AG08395 (cell line): ENCODE measurements at places on chromosomes 5 and 9.

DNA sequence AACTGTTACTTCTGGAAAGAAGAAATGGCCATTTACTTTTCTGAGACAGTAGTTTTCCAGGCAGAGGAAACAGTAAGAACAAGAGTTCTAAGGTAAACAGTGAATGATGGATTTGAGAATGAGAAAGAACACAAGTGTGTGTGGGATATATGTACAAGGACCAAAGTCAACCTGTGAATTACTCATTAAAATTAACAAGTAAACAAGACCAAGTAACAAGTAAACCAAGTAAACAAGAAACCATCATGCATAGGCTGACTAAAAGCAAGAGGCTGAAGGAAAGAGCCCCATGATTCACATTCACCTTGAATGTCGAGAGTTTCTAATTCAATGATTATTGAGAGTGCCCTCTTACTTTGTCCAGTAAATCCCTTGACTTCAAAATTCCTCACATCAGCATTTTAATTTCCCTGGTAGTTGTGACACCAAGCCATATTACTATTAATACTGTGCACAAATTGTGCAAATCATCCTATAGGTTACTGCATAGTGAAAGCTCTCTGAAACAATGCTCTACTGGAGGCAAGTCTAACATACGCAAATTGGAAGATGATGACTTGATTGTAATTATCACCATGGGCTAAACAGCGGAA lies 9.8 kb upstream of the MARCOL start:
- DNase-seq, result no peak

GRCh38 chr9:124239249-124240073 lies 18.3 kb upstream of the NEK6 start:
- no peak for DNase-seq

GRCh38 chr9:80899208-80899607 lies 790.1 kb downstream of the TLE1 start:
- DNase-seq, result peak; percentile 6

GRCh38 chr5:29984156-29984540 lies 1209.3 kb upstream of the CDH6 start:
- DNase-seq, result no peak

- DNase-seq, result peak; percentile 91
Observed at GRCh38 chr5:135493406-135494180, 41.4 kb upstream of the TIFAB start.

- DNase-seq, result peak; percentile 68
Observed at GRCh38 chr5:74630453-74631066, 10.0 kb downstream of the ENC1 start.

DNA sequence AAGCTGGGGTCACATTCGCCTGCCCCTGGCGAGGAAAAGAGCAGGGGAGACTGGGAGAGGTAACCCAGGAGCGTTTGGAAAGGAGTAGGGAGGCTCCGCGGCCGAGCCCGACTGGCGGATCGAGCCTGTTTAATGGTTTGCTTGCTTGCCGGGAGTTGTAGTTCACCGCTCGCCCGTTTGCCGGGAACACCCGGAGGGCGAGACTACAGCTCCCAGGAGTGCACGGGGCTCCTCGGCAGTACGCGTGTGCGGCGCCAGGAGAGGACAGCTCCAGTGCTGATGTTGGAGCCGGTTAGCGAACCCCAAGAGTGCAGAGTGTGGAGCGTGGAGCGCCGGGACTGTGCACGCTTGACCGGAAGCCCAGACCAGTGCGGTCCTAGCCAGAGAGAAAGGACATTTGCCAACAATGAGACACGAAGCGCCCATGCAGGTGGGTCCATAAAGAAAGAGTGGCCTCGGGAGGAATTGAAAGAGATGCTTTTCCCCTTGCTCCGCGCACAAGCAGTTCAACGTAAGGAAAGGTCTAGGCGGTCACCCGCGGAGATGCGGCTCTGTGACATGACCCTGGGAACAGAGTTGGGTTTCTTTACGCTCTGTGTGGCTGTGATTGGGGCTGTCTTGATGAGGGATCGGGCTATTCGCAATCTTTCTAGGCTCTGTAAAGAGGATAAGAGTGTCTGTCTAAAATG lies at the start of gene RAB3C:
TSS of gene RAB3C (plus strand) at position 273 of the 689 bp plus-strand sequence. CDS start at position 407, 134 bp downstream.
- DNase-seq, result peak; percentile 95

- DNase-seq, result no peak
Observed at GRCh38 chr5:83787631-83788030, 67.0 kb upstream of the HAPLN1 start.

- peak; percentile 24 for DNase-seq
Observed at GRCh38 chr9:122033775-122034373, 59.2 kb downstream of the TTLL11 start.

GRCh38 chr9:27714388-27714787 lies 141.1 kb upstream of the C9orf72 start:
- no peak for DNase-seq

DNA sequence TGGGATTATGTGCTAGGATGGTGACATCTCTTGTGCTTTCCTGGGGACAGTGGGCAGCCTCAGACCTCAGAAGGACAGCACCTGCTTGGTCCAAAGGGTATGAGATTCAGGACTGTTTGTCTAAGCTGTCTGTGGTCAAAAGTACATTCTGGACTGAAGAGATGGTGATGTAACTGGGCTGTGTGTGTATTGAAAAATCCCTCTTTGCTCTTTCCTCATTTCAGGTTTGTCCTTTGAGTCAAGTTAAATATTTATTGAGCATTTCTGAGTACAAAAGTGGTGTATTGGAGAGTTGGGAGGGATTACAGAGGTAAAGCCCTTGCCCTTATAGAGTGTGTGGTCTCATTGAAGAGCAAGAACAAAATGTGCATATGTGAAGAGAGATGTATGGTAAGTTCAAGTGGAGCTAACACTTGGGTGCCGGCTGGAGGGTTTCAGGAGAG lies 46.7 kb downstream of the RCL1 start:
- DNase-seq, result no peak

DNA sequence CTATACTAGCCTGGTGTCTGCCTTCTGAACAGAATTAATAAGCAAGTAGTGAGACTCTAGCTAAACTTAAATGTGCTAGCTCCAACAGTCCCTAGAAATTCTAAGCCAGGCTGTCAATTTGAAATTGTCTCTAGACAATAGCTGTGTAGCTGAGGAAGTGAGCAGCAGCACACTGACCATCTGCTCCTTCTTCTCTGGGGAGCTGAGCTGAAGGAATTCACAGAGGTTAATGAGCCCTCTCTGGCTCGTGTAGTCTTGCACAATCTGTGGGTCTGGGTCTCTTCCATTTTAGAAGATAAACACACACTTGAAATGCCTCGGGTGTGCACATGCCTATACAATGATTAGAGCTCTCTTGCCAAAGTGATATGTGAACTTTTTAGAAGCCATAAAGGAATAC lies 63.5 kb upstream of the BARX1 start:
- no peak for DNase-seq

GRCh38 chr9:14238079-14238478 lies 75.9 kb downstream of the NFIB start:
- no peak for DNase-seq

- DNase-seq, result no peak
Observed at GRCh38 chr5:165188556-165189175, 1683.2 kb downstream of the MAT2B start.

GRCh38 chr9:29129763-29130162 lies 1556.5 kb upstream of the C9orf72 start:
- DNase-seq, result no peak

DNA sequence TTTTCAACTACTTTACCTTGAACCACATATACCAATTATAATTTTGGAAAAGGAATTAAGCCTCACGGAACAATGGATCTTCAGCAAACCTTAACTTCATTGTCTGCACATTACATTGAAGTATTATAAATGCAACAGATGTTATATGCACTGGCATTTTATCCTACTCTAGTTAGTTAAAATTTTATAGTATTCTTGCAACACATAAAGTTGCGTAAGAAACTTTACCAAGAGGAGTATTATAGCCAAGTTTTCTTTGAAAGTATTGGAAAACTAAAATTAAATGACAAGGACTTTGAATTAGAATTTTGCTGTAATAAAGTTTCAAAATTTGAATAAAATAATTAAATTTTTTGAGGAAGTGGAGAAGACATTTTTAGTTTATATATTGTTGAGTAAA lies 63.4 kb upstream of the SREK1 start:
- DNase-seq, result peak; percentile 2

- peak; percentile 51 for DNase-seq
Observed at GRCh38 chr9:92947268-92948037, at the start of gene FGD3. Gene FGD3 (plus strand): TSS chr9:92947523. CDS start chr9:92976257, 28,734 bp downstream.

DNA sequence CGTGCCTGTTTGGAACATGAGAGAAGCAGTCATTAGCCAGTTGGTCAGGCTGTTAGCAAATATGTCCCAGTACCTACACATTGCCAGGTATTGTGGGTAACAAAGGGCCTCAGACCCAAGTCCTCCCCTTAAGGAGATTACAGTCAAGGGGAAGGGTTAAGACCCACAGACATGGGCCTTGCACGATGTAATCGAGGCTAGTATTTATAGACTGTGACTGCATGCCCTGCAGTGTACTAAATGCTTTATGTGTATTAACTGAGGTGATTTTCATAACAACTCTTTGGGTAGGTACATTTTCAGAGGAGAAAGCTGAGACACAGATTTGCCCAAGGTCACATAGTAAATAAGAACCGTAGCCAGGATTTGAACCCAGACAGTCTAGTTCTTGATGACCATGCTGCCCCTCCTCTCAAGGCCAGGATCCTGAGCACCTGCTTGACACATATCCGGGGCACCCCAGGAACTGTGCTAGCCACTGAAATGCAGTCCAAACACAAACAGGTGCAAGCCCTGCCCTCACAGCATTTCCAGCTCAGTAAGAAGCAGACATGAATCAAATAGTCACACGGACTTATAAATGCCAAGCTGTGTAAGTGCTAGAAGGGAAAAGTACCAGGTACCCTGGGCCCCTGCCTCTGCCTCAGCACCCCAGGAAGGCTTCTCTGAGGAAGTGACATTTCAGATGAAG lies 32.0 kb upstream of the GRPEL2 start:
- no peak for DNase-seq

- DNase-seq, result peak; percentile 27
Observed at GRCh38 chr9:16825331-16825725, 45.1 kb downstream of the BNC2 start.

- no peak for DNase-seq
Observed at GRCh38 chr5:90084342-90084741, 325.2 kb downstream of the CETN3 start.

DNA sequence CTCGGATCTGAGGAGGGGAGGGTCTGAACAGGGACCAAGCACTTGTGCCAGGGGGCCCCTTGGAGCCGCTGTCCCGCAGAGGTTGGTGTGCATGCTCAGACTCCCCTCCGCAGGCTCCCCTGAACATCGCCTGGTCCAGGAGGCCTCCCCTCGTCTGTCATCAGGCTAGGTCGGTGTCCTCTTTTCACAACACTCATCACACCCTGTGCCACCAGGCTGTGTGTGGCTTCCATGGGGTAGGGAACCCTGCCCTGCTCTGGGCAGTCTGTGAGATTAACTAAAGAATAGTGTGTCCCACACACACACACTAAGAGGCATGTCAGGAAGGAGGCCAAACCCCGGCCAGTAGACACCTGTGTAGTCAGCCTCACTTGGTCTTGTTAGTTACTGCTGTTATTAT lies 119.3 kb downstream of the C5orf15 start:
- no peak for DNase-seq

DNA sequence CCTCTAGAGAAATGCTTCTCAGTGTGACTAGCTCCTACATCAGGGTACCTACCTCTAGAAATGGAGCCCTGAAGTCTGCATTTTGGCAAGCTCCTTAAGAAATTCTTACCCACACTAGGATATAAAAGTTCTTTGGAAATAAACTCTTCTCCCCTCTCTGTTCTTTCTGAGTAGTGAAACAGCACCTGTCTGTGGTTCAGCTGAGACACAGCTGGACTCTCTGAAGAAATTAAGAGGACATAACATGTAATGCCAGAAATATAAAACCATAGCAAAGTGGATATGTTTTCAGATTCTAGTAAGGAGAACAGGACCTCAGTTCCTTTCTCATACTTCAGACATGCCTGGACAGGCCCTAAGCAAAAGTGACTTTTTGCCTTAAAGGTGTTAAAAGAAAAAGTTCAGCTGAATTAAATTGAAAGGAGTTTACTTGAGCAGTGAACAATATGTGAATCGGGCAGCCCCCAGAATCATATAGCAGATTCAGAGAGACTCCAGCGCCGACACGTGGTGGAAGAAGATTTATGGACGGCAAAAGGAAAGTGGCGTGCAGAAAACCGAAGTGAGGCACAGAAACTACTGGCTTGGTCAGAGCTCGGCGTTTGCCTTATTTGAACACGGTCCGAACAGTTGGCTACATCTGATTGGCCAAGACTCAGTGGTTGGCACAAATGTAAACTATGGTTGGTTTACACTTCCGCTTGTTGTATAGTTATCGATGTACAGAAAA lies 64.5 kb downstream of the PRKACG start:
- no peak for DNase-seq

- peak; percentile 21 for DNase-seq
Observed at GRCh38 chr5:34684281-34684979, 28.3 kb downstream of the RAI14 start.

GRCh38 chr9:37337301-37337890 lies 85.1 kb upstream of the GRHPR start:
- no peak for DNase-seq

DNA sequence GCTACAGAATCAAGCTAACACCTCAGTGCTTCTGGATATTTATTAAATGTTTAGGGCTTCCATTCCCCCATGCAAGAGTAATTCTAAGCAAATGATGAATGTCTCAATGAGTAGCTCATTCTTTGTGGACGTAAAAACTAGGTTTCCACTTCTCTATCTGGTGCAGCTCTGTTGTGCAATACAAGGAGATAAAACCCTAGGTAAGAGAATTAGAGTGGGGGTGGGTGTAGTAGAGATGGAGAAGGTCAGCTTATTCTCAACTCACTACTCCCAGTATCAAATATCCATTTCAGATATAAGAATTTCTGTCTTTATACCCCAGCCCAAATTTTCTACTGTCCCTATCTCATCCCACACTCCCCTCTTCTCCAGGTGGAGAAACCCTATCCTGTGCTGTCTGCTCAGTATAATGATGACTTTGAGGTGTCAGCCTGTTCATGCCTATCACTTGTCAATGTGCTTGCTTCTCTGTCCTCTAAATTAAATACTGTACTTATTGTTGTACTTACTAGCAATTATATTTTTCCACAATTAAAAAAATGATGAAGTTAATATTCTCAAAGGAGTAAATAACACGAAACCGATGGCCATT lies 4.3 kb upstream of the FYB1 start:
- no peak for DNase-seq

DNA sequence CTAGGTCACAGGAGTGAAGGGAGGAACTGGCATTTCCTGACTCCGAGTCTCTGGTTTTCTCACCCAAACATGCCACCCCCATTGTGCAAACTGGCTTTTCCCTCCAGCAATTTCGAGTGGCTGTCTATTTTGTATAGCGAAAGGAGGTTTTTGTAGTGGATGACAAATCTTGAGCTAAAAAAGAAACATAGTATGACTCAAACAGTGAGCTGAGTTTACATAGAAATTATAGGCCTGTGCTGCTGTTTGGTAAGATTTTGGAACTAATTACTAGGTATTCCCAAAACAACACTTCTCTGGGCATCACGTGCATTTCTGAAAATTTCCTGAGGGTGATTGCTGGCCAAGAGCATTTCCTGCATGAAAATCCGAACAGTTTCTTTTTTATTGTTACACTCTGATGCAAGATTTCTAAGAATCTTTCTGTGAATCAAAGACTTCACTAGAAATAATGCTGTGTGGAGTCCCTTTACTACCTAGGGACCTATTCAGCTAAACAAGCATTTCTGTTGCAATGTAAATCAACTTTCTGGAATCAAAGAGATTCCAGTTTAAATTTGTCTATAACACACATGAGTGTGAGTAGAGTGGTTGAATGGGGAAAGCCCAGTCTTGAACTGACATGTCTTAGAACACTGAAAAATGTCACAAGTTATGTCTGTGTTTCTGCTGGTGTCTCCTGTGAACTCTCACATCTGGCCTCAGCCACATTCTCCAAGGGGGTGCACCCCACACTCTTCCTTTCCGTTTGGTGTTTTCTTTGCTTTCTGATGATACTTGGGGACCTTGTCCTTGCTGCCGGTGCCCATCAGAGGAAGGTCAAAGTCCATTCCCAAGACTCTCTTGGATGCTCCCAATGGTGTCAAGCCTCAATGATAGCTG lies 33.3 kb upstream of the DAPK1 start:
- peak; percentile 57 for DNase-seq
